Body of pancreas (tissue), 4 donors: ENCODE measurements at places on chromosomes 2 and 18. TPM values are rescaled to one million over a fixed set of nuclear protein-coding genes. Genes with fewer than 3 reads are reported as not detected.

GRB14 gene
- total RNA-seq: 22.7 TPM

ABCG5 gene
- not detected for total RNA-seq

MAPK4 gene
- total RNA-seq: 1.6 TPM

DNA sequence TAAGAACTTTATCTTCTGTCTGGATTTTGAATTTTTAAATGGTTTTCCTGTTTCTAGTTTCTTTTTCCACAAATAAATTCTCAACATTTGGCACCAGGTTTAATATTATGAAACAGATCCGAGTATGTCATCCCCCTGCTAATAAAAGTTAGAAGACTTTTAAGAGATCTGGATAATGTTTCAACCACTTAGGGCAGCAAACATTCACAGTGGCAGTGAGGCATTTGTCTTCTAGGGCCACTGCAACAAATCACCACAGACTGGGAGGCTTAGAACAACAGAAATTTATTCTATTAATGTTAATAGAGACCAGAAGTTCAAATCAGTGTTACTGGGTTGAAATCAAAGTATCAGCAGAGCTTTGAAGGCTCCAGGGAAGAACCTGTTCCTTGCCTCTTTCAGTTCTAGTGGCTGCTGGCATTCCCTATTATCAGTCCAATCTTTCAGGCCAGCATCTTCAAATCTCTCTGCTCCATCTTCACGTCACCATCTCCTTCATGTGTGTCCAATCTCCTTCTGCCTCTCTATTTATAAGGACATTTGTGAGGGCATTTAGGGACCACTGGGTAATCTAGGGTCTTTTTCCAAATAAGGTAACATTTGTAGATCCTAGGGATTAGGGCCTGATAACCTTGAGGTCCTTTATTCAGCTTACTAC, 23.4 kb downstream of the ACSL3 start:
- DNase-seq: no peak

DNA sequence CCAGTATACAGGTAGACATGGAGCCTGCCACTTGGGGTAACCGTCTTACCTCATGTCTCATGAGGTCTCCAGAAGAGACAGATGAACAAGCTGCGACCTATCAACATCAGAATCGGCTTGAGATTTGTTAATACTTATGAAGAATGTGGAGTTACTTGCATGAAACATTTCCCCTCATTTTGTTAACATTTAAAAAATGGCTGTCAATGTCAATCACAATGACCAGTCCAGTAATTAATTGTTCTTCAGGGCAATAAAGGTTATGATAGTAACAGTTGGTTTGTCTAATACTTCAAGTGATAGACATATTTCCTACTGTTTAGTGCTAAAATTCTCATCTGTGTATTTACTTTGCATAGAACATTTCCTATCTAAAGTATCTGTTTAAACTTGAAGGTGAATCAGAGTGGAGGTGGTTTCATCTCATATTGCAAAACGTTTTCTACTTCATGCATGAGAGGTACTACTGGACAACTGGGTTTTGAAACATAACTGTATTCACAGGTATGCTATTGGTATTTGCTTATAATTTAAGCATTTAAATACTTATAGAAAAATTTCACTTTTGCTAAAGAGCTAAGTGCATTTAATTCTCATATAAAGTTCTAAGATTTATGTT, 15.1 kb downstream of the SERTAD2 start:
- DNase-seq: no peak

GRCh38 chr18:23998018-23998417, 16.5 kb upstream of the TTC39C start:
- DNase-seq: no peak

DNA sequence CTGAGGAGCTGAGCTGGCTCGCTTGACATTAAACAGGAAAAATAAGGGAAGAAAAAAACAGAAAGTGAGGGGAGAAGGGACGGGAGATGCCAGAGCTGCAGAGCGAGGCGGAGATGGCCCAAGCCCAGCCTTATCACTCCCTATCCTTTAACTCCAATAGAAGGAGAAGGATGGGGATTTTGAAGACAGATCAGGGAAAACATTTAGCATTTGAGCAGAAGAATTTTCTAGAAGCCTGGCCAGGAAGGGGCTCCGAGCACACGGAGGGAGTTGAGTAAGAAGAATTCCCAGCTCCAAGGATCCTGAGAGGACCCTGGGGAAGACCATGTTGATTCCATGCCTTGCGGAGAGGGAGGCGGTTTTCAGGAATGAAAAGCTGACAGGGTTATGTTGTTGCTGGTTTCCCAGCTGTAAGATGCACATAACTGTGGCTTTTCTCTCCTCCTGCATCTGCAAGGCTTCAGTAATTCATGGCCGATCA, 35.6 kb downstream of the TWIST2 start:
- DNase-seq: no peak

GRCh38 chr2:221571551-221572218, 419 bp downstream of the EPHA4 start:
- DNase-seq: peak; percentile 10

DNA sequence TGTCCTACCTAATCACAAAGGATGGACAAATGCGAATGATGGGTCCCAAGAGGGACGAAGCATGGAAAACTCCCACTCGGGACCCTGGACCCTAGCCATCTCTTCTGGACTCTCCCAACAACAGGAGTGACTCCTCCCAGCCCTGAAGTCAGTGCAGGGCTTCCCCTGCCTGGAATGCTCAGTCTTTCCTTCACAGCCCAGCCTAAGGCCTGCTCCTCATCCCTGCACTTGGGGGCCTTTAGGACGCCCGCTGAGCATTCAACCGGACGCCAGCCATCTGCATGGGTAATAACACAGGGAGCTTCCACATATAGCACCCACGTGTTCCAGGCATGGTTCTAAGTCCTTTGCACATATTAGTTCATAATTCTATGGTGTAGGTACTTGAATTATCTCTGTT, 237.5 kb downstream of the KLHL29 start:
- no peak for DNase-seq

- DNase-seq: no peak
These were observed 23.8 kb downstream of the SRD5A2 start for GRCh38 chr2:31556940-31557339.

GRCh38 chr2:73985308-73986084, 786 bp downstream of the TET3 start:
- DNase-seq: peak; percentile 54

- DNase-seq: no peak
These were observed 170.8 kb downstream of the DDX1 start for GRCh38 chr2:15762449-15762848.

DNA sequence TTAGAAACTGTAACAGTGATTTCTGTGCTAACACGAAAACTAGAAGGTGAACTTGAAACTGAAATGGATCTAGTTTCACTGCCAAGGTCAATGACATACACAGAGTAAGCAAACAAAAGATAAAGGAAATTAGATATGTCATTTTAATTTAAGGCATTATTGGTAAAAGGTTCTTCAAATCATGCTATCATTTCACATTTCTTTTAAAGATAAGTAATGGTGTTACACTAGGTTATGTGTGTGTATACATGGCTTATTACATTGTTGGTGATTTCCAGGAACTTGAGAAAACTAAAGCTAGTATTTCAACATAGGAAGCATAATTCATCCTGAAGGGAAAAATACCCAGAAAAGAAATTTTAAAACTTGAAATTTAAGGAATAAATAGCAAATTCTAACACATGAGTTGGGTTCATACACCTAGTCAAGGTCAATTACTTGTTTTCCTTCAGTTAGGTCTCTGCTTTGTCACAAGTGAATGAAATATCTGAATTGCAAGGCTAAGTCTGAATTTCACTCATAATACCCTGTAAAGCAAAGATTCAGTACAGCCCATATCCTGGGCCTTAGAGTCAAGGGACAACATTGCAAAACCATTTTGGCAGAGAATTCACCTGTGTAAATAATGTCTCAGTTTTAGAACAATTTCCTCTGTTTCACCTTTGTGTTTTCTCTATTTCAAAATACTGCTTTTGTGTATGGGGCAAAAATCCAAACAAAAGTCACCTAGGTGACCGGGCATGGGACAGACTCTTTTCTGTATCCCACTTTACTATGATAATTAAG, 141.6 kb downstream of the SRBD1 start:
- peak; percentile 37 for DNase-seq

GRCh38 chr18:54181856-54182602, 42.4 kb downstream of the MBD2 start:
- no peak for DNase-seq

DNA sequence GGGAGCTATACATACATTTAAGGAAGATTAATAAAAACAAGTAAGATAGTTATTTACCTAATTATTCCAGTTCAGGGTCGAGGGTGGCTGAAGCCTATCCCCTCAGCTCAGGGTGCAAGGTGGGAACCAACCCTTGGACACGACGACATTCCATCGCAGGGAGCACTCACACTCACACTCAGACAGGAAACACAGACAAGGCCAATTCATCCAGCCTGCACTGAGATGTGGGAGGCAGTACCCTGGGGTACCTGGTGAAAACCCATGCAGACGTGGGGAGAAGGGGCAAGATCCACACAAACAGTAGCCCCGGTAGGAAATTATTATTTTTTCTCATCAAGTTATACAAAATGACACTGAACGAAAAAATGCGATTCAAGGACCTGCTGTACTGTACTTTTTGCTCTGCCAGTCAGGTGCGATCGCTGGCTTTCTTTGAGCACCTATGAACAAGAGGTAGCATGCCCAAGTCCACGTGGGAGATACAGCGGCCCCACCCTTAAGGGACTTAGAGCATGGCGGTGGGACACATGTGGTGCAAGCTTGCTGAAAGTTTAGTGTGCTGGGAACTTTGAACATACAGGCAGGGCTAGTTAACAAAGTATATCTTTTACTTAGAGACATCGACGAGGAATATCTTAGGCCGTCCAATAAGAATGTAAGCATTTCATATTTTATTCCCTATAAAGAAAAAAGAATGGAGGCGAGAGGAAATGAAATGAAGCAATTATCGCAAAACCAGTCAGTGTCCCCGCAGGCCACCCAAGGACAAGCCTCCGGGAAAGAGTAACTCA, 624 bp downstream of the METTL8 start:
- DNase-seq: peak; percentile 43

GRCh38 chr2:199895406-199895805, 15.7 kb upstream of the C2orf69 start:
- no peak for DNase-seq

DNA sequence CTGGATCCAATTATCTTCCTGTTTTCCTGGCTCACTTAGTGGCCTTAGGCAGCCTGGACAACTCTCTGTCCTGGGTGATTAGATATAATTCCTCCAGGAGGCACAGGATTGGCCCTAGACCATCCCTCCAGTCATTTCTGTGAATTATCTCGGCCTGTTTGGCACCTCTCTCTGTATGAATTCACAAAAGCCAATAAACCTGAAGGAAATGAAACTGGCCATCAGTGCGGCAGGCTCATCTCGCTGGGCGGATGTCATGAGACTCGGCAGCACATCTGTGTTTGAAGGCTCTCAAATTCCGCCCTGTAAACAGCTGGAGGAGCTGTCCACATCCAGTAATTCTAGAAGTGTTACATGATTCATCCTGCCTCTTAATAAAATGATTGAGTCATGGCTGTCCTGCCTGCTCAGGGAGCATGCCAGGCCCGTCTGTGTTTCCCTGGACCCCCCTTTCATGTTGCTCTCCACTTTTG, 38.6 kb downstream of the ACOXL start:
- DNase-seq: no peak

DNA sequence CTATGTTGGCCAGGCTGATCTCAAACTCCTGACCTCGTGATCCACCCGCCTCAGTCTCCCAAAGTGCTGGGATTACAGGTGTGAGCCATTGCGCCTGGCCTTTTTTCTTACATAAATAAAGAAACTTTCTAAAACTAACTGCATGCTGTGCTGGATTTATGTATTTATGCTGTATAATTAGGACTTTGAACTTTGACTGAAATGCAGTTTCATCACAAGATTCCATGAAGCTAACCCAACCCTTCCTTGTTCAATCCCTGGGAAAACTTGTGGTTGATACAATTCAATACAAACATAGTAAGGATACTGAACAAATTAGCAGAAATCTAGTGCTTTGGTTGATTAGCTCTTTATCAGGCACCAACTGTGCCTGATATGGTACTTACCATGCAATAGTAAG, 20.9 kb upstream of the SLC35F5 start:
- no peak for DNase-seq

DNA sequence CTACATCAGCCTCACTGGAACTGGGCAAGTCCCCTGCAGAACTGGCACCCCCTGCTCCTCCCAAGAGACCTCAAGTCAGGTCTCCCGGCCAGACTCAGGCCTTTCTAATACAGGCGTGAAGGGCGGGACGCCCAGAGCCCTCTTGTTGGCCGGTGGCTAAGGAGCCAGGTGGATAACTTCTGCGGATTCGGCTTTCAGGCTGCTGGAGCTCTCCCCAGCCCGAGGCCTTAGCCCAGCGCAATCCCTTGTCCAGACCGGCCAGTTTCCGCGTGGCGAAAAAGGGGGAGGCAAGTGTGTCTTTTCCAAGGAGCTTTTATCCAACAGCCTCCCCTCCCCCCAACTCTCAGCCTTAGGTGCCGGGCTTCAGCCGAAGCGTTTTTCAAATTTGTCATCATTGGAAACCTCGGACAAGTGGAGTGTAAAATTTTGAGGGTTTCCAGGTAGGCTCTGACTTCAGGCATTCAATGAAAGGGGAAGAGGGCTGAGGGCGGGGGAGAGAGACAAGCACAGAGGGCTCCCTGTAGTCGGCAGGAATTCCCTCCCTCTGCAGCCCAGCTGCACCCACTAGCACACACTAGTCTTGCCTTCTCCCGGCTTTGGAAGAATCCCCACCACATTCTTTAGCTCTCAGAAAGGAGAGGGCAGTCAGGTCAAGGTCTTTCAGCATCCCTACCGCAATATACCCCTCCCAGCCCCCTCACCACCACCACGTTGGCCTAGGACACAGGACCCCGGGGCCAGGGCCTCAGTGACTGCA, 9.5 kb upstream of the SATB2 start:
- DNase-seq: no peak

DNA sequence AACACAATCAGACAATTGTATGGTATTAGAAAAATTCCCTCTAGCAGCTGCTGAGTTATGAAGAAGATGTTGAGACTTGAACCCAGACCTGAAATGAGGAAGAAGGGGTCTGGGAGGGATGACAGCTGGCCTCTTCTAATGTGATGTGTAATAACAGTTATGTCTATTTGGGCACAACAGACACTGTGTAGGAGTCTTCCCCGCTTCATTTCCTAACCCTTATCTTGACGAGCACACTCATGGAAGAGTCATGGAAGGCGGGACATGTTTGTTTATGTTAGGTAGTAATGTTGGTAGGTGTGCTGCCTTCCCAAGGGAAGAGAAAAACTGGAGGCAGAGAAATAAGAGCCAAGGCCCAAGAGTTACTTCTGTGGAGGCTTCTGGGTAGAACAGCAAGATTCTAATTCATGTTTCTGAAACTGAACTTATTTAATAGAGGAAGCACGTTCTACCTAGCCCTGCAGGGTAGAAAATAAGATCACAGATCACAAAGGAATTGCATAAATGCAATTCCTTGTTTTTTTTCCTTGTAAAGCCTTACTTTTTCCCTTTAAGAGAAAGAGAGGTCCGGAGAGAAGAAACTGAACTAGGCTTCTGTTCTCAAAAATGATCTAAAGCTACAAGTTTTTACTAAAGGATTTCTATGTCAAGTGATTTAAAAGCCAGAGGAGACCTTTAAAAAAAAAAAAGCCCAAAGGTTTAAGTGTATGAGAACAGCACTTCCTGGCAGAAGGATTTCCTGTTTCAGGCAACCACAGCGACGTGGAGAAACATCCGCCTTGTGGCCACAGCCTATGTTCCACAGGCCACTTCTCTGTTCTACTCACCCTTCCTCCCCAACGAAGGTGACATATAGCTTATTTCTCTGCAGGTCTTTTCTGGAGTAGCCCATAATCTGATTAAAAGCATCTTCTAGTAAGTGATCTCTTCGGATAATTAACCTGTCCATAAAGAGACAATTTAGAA, 68.5 kb upstream of the STK17B start:
- DNase-seq: peak; percentile 37

GRCh38 chr18:48824231-48824970, 126.4 kb downstream of the SMAD7 start:
- no peak for DNase-seq
